ENCODE measurements at places on chromosomes 3 and 15.

GRCh38 chr3:133159498-133160475 lies 121.6 kb downstream of the TMEM108 start:
- no peak for DNase-seq

DNA sequence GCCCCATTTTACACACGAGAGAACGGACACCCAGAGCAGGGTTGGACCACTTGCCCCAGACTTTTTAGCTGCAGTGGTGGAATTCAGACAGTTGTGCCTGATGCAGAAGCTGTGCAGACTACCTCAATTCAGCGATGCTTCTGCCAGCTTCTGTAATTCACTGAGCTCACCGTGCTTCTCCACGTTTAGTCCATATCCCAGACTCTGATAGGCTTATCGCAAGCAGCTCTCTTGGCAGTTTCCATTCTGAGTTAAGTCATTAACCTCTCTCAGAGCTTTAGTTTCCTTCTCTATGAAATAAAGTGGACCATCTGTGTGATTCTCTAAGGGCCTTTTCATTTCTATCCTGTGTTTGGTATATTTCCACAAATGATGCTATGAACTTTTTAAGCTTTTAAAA lies 37.1 kb downstream of the ABHD17C start:
- DNase-seq, result no peak

DNA sequence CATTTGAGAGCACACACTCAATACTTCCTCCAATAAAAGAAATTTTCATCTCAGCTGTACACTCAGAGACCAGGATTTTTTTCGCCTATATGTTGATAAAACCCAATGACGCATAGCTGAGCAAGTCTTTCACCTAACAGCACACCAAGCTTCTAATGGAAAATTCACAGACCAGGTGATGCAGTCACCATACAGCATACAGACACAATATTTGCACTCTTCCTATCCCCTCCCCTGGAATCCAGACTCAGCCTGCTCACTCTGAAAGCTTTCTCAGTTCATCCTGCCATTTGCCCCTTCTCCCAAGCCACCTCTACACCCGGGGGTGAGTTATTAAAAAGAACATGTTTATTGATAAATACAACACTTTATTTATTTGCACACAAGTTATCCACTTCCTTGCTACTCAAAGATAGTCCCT lies 1.7 kb downstream of the TBC1D5 start:
- no peak for DNase-seq

GRCh38 chr3:126984391-126985131 lies 1.6 kb downstream of the PLXNA1 start:
- no peak for DNase-seq

All from CD4-positive, alpha-beta memory T cell (primary cell).